Lower lobe of right lung (tissue), 2 donors: ENCODE measurements at places on chromosomes 13 and 19. TPM values are rescaled to one million over a fixed set of nuclear protein-coding genes. Genes with fewer than 3 reads are reported as not detected.
A peak's percentile ranks its signal among the peaks of the same experiment; 100 is the strongest.

GRCh38 chr19:39413272-39413910 is 922 bp downstream of the PLEKHG2 start:
- no peaks in the 10 kb centered on the region for H3K27me3 ChIP-seq
- peak; percentile 69 for DNase-seq
- peaks cover 31% of the 10 kb centered on the region for H3K4me1 ChIP-seq
- peak overlapping the region; percentile 100 for H3K27ac ChIP-seq
- peak overlapping the region; percentile 97 for H3K4me3 ChIP-seq

The ZNF329 gene
- total RNA-seq = 5.8 TPM

GRCh38 chr19:38792250-38793111 is 3.5 kb downstream of the LGALS7B start:
- no peaks in the 10 kb centered on the region for H3K36me3 ChIP-seq
- peak overlapping the region; percentile 45 for H3K4me3 ChIP-seq
- H3K27ac ChIP-seq = peak overlapping the region; percentile 58
- DNase-seq = peak; percentile 76
- peaks cover 8% of the 10 kb centered on the region for H3K4me1 ChIP-seq

The POU2F2 gene
- total RNA-seq = 6.1 TPM

DNA sequence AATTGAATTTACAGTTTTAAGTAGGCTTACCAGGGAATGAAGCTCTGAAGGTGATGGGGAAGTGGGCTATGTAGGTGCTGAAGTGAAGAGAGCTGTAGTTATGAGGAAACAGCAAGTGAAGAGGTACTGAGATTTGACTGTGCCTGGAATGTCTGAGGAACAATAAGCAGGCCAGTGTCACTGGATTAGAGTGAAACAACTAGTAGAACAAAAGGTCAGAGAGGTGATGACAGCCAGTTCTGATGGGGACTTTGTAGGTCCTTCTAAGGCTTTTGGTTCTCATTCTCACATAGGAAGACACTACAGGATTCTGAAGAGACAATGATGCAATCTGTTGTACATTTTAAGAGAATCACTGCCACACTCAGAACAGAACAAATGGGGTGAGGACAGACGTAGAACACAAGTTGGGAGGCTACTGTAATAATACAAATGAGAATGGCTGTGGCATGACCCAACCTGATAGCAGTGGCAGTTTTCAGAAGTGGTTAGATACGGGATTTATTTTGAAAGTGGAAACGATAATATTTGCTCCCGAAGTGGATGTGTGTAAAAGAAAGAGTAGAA is 130.8 kb downstream of the MYCBP2 start:
- H3K27me3 ChIP-seq = no peaks in the 10 kb centered on the region
- H3K27ac ChIP-seq = no peak overlapping the region
- H3K36me3 ChIP-seq = peaks cover 78% of the 10 kb centered on the region
- no peak overlapping the region for H3K4me3 ChIP-seq
- no peaks in the 10 kb centered on the region for H3K4me1 ChIP-seq

The ACTL9 gene
- not detected for total RNA-seq

- H3K27me3 ChIP-seq = no peaks in the 10 kb centered on the region
- peak within 1 kb of the TSS; percentile 71 for H3K4me3 ChIP-seq
- H3K36me3 ChIP-seq = no peaks in the 10 kb centered on the region
- DNase-seq = peak; percentile 100
- peak within 1 kb of the TSS; percentile 88 for H3K27ac ChIP-seq
Observed at GRCh38 chr19:36014012-36014924, at the start of gene ALKBH6. Gene ALKBH6, minus strand, starts transcription at chr19:36014213. Its CDS starts 816 bp downstream, at chr19:36013397.
